Fibroblast of villous mesenchyme (primary cell): ENCODE measurements at places on chromosomes 5 and 9. TPM values are rescaled to one million over a fixed set of nuclear protein-coding genes. Genes with fewer than 3 reads are reported as not detected.

Gene CCDC152
- 0.86 and 0.97 TPM in 2 replicates for total RNA-seq

GRCh38 chr5:112006721-112007120 is 249.7 kb upstream of the NREP start:
- DNase-seq, result peak; percentile 73

DNA sequence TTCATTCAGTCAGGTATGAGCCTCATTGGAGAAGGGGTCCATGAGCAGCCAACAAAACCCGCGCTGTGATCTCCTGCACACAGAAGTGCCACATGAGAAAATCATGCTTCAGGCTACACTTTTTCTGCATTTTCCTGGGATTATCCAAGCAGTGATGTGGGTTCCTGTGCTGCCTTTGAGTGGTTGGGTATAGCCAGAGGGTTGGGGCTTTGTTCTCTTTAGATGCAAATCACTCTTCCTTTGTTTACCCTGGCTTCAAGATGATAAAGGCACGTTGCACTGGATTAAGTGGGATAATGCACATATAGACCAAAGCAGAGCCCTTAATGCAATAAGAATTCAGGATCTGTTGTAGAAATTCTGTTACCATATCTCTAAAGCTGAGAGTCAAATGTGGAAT is 18.7 kb downstream of the ECM2 start:
- no peak for DNase-seq

GRCh38 chr9:108850293-108850897 is 5.4 kb downstream of the ACTL7B start:
- DNase-seq, result peak; percentile 44

GRCh38 chr5:169095976-169096375 is 205.0 kb downstream of the SLIT3 start:
- DNase-seq, result no peak

- DNase-seq, result no peak
These were observed 69.4 kb upstream of the TBC1D2 start for GRCh38 chr9:98324801-98325200.
